NCI-H1417 (cell line): ENCODE measurements at places on chromosomes 12 and 14.
A peak's percentile ranks its signal among the peaks of the same experiment; 100 is the strongest.

DNA sequence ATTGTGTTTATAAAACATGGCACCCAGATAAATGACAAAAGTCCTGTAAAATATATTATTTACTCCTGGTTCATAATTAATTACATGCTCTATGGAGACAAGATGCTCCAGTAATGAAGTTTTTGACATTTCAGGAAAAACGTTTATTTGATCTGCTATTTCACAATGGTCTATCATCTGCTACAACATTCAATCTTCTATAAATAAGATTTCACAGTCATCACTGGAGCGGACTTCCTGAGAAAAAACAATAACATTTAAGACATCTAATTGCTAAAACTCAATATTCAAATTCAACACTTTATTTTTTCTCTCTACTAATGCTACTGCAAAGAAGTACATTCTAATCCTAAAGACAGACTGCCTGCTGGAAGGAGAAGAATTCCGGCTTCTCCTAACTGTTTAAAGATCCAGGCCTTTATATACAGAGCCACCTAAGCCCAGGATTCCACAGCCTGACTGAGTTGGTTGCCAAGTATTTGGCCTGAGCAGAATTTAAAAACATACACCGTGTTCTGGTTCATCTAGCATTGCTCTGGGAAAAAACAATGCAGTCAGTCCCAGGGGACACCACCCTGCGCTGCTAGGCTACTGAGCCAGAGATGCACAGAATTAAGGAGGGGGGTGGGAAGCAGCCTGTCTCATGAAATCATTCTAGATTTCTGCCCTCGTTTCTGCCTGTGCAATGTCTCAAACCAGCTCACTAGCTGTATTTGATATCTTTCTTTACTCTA is 58.0 kb downstream of the TMTC1 start:
- no peak for DNase-seq

DNA sequence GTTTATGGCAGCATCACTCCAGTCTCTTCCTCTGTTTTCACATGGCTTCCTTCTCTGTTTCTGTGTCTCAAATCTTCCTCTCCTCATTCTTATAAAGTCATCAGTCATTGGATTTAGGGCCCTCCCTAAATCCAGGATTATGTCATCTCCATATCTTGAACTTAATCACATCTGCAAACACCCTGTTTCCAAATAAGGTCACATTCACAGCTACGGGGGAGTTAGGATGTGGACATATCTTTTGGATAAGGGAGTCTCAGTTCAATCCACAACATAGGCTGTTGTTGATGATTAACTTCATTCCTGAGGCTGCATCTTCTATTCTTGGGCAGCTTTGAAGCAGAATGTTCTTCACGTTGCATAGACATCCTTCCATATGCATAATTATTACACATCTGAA is 40.3 kb upstream of the NTF3 start:
- DNase-seq, result no peak

DNA sequence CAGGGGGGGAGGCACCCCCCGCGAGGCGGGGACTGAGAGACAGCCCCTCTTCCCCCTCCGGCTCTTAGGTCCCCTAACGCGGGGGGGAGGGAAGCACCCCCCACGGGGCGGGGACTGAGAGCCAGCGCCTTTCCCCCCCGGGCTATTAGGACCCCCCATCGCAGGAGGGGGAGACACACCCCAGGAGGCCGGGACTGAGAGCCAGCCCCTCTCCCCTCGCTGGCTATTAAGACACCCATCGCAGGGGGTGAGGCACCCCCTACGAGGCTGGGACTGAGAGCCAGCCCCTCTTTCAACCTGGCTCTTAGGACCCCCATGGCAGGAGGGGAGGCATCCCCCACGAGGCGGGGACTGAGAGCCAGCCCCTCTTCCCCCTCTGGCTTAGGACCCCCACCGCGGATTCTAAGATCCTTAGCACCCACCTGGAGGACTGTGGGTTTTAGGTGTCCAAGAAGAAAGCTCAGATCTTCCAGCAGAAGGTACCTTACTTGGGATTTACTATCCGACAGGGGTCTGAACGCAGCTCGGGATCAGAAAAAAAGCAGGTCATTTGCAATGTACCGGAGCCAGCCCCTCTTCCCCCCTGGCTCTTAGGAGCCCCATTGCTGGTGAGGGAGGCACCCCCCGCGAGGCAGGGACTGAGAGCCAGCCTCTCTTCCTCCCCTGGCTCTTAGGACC is 197.8 kb upstream of the PZP start:
- DNase-seq, result no peak

GRCh38 chr14:104894331-104895206 is 29.5 kb downstream of the CEP170B start:
- no peak for DNase-seq

DNA sequence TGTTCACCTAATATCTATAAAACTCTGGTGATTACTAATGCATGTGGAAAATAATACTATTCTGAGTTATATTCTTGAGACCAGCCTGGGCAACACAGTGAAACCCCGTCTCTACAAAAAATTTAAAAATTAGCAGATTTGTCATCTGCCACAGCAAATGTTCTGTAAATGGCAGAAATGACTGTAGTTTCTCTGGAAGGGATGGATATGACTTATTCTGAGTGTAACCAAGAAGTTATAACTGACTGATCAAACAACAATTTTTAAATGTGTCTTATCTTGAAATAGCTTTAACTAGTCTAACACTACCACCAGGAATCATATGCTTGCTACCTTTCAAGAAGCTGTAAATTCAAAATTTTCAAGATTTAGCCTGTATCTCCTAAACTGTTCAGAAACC is 88.7 kb downstream of the PLBD1 start:
- no peak for DNase-seq

- DNase-seq, result no peak
Measured at GRCh38 chr14:100191584-100192249, 32.3 kb upstream of the DEGS2 start.

DNA sequence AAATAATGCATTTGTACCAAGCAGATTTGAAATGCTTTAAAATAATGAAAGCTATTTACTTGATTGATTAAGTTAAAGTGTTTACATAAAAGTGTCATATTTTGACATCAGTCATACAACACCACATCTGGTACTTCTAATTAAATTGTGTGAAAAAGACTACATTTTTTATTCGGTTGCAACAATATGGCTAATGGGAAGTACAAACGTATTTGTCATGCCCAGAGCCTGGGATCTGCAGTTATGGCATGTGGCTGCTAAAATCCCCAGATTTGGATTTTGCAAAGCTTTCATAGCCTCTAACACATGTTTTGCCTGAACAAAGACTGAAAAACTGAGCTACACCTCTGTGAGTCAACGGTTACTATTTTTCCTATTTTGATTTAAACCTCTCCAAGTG is 66.6 kb downstream of the LLPH start:
- DNase-seq, result no peak

DNA sequence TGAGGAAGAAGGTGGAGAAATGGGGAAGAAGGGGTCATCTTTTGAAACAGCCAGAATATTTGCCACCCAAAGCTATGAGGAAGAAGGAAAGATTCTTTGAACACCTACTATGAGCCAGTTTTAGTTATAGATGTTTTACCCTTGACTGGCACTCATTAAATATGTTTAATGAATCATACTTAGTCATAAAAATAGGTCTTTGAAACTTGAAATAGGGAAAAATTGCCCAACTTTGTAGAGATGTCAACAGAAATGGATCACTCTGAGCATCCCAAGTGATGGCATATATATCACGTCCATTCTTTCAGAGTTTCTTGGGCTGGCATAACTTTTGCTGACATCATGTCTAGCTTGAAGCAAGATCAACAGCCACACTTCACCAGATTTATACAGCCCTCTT is 263.5 kb downstream of the RPAP3 start:
- no peak for DNase-seq

GRCh38 chr14:22566845-22567244 is 22.2 kb downstream of the DAD1 start:
- no peak for DNase-seq

- no peak for DNase-seq
Measured at GRCh38 chr14:61064210-61064609, 83.2 kb downstream of the SLC38A6 start.

- no peak for DNase-seq
Measured at GRCh38 chr12:108595711-108596647, 1.9 kb downstream of the TMEM119 start.

GRCh38 chr12:20808521-20808920 is 2.0 kb upstream of the SLCO1B3 start:
- no peak for DNase-seq

DNA sequence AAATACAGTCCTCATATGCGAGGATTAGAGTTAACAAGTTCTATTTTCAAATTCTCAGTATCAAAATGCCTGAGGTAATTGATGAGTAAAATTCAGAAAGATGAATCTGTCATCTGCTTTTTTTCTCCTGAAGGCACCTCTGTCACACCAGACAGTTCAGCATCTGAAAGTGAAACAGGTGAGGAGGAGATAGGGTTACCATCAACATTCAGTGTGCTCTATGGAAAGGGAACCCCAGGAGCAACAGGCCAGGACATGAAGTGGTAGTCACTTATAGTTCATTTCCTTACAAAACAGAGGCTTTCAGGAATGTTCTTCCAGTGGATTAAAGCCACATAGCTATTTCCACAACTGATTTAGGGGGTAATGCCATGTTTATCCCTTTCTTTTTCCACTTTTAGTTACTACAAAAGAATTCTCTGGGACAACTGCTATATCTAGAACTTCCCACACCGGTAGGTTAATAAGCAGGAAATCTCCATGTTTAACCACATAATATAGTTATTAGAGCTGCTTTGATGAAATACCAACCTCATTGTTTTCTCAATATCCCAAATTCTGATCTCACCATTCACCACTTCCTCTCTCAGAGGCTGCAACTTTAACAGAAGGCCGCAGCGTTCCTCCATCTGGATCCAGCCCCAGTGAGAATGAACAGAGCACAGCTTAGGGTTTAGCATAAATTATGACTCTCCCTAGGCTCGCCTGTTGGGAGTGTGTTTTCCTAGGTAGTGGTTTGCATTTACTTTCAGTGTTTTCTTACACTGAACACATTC is 177.0 kb upstream of the CNTN1 start:
- no peak for DNase-seq

DNA sequence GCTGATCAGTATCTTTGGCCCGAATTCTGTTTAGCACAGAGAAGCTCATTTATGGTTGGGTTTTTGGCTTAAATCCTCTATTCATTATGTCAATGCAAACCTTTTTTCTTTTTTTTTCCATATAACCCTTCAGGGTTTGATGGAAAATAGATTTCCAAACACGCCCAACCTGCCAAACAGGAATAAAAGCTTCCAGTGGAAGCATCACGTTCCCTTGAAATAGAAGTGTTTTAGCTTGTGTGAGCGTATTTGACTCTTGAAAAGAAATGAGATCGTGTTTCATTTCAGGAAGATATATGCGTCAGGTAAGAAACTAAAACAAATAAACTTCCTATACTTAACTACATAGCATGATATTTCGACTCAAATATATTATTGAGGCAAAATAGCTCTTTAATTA is at the start of gene PIK3C2G:
PIK3C2G (plus strand) TSS at position 246 of the 400 bp plus-strand sequence. CDS start 20,564 bp downstream, outside the sequence.
- peak; percentile 73 for DNase-seq

- no peak for DNase-seq
Measured at GRCh38 chr12:115864396-115864795, 413.1 kb downstream of the MED13L start.
